ENCODE measurements at places on chromosomes 13 and 19.

GRCh38 chr13:28449826-28450773 lies 44.8 kb downstream of the FLT1 start:
- no peak for DNase-seq

DNA sequence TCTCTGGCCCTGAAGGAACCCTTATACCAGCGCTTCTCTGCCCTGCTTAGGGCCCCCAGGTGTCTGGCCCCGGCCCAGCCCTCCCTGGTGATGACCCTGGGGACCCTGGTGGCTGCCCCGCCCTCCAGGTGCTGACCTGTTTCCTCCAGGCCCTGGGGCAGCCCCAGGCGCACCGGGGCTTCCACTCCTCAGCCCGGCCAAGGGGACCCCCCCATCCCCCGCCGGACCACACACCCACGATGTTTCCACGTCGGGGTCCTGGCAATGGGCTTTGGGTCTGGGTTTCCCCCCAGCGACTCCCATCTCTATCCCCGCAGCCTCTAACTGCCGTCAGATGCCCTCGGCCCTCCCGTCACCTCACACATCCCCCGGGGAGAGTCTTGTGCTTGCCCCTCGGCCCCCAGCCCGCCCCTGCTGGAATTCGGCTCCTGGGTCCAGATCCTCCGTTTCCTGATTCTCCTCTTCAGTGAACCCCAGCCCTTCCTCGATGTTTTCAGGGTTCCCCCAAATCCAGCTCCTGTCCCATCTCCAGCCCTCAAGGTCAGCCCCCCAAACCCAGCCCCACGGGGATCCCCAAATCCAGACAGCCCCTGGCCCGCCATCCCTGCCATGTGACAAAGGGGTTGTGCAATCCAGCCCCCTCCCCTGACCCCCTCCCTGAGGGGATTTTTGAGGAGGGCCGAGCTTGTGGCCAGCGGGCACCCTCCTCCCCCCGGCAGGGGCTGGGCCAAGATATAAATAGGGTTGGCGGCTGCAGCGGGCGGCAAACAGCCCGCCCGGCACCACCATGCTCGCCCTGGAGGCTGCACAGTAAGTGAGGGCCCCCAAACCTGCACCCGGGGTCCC lies at the start of gene SPIB:
TSS of gene SPIB (plus strand) at position 763 of the 846 bp plus-strand sequence. CDS start at position 788, 25 bp downstream.
- DNase-seq: no peak

DNA sequence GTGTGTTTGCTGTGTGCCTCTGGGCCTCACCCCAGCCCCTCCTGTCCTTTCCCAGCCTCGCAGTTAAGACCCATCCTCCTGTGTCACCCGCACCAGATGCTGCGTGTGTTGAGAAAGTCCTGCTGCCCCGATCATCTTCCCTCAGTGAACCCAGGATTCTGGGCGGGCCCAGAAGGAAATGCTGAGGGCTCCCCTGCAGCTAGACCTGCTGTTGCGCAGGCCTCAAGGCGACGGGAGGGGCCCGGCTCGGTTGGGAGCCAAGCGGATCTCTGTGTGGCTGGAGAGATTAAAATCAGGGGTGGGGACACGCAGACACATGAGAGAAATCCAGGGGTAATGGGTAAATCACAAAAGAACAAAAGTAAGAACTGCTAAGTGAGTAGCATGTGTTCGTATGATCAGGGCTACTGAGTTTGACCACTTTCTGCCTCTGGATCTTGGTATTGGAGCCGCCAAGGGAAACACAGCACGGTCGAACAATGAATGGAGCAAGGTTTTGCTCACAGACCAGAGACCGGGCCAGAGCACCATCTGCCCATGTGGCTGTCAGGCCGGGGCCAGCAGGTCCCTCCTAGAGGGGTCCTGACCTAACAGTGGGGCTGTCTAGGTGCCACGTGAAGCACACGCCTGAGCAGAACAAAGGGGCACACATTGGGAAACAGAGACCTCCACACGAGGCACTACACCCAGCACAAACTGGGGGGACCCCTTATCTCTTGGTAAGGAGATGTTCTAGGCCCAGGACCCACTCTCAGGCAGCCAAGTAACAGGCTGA lies 7.1 kb downstream of the ZSCAN1 start:
- DNase-seq: no peak

GRCh38 chr19:28234637-28235036 lies 978.3 kb downstream of the UQCRFS1 start:
- no peak for DNase-seq

DNA sequence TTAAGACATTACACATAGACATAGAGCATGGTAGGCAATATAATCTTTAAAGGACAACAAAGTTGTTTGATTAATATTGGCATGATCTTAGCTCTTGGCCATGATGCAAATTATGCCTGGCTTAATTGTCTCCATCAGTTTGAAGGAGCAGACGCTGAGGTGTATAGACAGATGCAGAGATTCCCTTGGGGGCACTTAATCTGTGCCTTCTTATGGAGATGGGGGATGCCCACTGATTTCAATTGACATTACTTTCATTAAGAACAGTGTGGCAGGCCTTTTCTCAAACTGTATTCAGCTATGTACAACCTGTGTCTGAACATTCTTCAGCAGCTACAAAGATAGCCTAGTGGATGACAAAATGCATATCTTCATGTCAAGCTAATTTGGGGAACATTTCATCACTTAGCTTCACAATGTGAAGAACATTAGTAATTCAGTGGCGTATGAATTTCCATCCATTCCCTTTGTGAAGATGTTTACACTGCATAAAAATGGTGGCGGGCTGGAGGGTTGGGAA lies 85.3 kb upstream of the MYCBP2 start:
- no peak for DNase-seq

GRCh38 chr13:77698201-77699058 lies 943 bp downstream of the SLAIN1 start:
- DNase-seq: no peak

DNA sequence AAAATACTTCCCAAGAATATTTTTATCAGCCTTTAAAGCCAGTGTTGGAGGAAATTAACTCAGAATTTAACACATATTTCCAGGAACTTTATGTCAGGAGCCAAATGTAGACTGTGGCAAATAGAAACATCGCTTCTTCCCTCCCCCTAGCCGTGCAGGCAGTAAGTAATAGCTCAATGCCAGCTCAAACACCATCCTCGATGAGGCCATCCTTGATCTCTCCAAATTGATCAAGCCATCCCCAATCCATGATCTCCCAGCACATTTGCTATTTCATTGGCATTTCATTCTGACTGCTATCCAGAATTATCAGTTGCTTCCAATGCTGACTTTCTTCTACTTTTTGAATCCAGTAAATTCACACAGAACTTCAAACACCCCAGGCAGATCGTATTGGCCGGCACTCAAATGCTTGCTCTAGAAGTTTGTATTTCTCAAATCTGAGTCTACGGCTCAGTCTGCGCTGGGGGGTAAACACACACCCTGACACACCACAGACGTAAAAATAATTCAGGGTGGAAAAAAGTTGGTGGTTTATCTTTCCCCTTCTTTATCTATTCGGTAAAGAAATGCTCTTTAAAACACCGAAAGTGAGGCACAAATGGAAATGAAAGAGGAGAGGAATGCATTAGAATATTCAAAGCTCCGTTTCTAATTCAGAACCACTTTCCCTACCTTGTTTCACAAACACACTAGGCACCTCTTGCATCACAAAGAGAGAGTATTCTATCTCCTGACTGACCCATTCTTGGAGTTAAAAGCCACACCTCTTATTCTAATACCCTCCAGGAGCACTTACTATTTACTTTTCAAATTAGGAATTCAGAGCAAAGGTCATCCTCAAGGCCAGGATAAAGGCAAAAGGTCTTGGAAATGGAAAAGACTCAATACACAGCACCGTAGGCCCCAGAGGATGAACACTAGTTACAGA lies 991 bp downstream of the OBI1 start:
- DNase-seq: no peak

GRCh38 chr19:45137179-45137761 lies 23.5 kb downstream of the NKPD1 start:
- peak; percentile 95 for DNase-seq

DNA sequence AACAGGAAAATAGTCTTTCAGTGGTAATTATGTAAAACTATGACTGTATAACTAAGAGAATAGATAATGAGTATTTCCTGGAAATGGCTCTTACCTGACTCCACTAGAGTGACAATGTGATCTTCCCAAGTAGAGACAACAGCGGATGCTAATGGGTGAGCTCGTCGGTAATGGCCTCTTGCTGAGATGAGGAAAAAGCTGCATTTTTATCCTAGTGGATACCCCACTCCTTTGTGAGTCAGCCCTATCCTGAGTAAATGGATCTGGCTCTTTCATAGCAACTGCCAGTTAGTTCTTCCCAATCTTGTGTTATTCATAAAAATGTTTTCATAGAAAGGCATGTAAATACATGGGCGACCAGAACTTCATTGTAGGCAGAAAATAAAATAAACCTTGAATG lies 299.5 kb downstream of the NALCN start:
- DNase-seq: no peak

DNA sequence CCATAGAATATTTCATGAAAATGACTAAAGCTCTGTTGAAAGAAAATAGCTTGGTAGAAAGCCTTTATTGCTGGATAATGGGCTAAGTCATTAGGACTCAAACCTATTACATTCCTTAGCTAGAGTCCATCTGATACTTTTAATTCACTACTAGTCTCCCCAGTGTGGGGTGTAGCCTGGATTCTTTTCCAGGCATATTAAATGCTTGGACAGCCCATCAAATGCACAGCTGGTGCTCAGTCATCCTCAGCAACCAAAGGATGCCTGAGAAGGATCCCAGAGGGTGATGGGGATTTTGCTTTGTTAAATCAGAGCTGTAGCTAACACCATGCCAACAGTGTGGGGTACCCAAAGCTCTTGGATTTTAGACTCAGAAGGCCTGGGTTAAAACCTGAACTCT lies 153.5 kb downstream of the DLEU7 start:
- no peak for DNase-seq

- DNase-seq: no peak
Observed at GRCh38 chr13:76621705-76622104, 264.5 kb downstream of the KCTD12 start.

DNA sequence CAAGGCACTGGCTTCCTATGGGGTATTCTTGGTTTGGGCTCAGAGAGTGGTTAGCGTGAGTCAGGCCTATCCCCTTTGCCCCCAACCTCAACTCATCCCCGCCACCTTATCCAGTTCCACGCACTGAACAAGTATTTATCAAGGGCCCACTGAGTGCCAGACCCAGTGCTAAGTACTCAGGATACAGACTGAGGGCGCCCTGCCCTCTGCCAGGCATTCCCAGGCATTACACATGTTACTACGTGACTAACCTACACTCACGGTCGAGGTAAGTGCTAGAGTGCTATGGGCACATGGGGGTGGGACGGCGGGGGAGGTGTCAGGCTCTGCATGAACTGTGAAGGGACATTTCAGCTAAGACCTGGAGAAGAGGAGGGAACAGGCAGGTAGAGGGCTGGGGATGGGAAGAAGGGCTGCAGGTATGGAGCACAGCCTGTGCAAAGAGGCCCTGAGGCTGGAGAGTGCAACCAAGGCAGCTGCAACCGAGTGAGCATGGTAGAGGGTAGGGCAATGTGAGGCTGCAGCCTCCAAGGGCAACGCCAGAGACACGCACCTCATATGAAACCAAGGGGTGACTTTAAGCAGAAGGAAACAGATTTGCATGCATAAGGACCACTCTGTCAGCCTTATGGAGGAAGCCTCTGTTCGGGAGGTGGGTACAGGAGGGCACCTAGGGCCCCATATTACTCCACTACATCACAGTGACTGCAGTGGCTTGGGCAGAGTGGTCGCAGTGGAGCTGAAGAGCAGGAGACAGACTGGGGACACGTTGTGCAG lies 22.5 kb downstream of the DHRS12 start:
- DNase-seq: no peak

- no peak for DNase-seq
Observed at GRCh38 chr13:111008351-111008750, 93.5 kb upstream of the ANKRD10 start.

GRCh38 chr13:94646904-94647303 lies 45.2 kb downstream of the GPR180 start:
- DNase-seq: no peak

GRCh38 chr13:29917650-29918049 lies 67.2 kb upstream of the UBL3 start:
- DNase-seq: no peak

DNA sequence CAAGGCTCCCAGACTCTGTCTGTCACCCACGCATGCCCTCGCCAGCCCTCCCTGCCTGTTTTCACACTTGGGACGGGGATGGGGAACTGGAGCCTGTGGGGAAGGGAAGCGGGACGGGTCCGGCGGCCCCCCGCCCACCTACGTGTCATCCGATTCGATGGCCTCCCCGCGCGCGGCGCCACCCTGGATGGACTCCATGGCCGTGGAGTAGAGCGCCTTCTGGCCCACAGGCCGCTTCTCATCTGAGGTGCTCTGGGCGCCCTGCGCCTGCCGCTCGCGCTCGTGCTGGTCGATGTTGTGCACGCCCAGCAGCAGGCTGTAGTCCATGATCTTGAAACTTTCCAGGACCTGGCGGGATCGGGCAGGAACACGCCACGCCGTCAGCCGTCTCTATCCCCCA lies 25.1 kb upstream of the CACTIN start:
- no peak for DNase-seq

- no peak for DNase-seq
Observed at GRCh38 chr19:34088292-34088691, 84.0 kb upstream of the LSM14A start.

- no peak for DNase-seq
Observed at GRCh38 chr13:65063753-65064152, 2166.4 kb downstream of the PCDH9 start.

DNA sequence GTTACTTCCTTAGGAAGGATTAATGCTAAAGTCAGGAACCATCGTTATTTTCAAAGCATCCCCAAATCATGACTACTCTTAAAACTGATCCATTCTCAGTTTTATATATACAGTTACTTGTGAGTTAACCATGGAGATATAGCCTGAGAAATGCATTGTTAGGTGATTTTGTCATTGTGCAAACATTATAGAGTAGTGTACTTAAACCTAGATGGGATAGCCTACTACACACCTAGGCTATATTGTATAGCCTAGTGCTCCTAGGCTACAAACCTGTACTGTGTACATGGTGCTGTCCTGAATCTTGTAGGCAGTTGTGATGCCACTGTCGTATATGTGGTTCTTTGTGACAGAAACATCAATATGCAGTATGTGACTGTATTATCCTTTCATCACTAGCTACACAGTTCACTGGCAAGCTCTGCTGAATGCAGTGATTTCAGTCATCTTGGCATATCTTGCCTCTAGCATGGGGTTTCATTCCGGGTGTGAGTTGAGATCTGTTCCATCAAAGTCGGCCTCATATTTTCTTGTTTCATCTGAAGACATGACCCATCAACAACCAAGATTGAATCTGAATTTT lies 45.3 kb downstream of the CDK8 start:
- no peak for DNase-seq

- DNase-seq: no peak
Observed at GRCh38 chr13:61994174-61994573, 578.5 kb upstream of the PCDH20 start.

- DNase-seq: no peak
Observed at GRCh38 chr13:111225810-111226546, 94.5 kb upstream of the TEX29 start.

Data from NCI-H2081 treated with DMSO at 0.1 percent for 48 hours (cell line).